Prostate gland (tissue), 2 donors: ENCODE measurements at places on chromosomes 5 and 9.

DNA sequence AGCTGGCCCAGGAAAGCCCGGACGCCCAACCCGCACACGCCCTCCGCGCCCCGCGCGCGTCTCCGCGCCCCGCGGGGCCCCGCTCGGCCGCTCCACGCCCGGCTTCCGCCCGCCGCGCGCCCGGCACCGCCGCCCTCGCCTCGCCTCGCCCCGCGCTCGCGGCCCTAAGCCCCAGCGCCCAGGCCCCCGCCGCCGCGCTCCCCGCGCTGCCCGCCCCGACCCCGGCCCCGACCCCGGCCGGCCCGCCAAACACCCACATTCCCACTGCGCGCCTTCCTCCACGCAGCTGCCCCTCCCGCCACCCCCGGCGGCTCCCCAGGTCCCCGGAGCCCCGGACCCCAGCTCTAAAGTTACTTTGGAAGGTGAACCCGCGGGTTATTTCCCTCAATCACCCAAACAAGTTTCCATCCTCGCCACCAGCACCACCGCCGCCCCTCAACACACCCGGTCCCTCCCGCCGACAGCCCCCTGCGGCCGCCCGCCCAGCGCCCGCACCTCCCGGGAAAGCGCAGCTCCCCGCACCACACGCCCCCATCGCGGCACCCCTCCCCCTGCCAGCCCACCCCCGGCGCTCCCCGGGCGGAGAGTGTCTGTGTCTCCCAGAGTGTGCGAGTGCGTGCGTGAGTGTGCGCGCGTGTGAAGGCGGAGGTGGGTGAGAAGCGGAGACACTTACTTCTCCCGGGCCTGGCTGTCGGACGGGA lies 439 bp downstream of the SSBP2 start:
- DNase-seq = no peak

DNA sequence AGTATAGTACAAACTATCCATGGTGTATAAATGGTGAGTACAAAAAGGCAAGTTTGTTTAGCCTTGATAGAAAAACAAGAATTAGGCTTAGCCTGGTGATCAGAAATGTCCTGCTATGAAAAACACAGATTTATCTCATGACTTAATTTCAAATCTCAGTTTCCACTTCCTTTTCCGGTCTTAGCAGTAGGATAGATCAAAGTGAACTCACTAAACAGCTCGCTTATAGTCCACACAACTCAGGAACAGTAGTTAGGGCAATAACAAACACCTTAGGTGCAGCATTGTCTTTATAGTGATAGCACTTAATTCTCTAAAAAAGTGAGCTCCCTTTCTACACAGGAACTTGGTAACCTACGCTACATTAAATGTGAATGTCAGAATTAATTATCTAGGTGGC lies 11.4 kb downstream of the GOLGA1 start:
- DNase-seq = no peak

DNA sequence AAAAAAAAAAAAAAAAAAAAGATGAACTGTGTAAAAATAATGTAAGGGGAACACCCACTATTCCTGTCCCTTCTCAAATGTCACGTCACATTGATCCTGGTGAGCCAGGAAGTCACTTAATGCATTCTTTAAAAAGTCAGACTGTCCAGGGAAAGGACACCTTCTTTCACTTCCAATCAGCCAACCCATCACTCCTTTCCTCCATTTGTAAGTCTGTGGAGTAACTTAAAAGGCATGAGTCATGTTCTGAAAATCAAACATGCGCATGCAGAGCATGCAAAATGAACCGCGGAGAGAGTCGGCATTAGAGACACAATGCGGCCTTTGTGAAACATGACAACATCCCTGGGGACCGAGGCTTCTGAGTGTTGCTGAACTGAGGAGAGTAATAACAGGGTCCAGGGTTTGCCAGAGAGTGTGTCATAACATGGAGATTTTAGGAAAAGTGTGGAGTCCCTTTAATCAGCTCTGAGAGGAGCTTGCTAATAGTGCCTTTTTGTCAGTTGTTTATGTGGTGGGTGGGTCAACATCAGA lies 77.6 kb upstream of the SEMA6A start:
- no peak for DNase-seq

DNA sequence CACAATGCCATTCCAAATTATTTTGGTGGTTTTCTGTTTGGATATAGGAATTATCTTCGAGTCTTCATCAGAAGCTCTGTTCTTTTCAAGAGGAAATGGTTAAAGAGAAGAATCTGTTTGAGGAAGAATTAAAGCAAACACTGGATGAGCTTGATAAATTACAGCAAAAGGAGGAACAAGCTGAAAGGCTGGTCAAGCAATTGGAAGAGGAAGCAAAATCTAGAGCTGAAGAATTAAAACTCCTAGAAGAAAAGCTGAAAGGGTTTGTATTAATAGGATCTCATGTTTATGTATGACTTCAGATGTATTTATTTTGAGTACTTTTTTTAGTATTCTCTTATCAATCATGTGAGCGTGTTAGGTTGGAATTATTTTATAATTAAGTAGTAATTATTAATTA lies 15.0 kb downstream of the HMMR start:
- DNase-seq = no peak

GRCh38 chr9:68540712-68541535 lies at the start of gene TMEM252:
TMEM252 (minus strand) TSS chr9:68540883; CDS start chr9:68540814, 69 bp downstream.
- no peak for DNase-seq

- DNase-seq = no peak
Measured at GRCh38 chr9:111533099-111533790, 8.3 kb downstream of the ZNF483 start.

DNA sequence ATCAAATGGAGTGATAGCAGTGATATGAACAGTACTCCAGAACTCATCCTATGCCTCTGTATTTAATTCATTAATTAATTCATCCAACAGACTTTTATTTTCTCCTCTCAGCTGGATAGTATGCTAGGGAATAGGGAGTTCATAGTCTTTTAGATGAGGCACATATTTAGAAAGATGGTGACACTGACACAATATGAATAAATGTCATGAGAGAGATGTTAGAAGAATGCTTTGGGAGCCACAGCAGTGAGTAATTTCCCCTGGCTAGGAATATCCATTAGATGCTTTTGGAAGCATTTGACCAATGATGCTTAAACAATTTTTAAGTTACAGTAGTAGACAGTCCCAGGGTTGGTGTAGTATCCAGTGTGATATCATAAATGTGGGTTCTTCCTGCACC lies 428.7 kb upstream of the SGCD start:
- DNase-seq = no peak
